ENCODE measurements at places on chromosomes 11 and 22.

DNA sequence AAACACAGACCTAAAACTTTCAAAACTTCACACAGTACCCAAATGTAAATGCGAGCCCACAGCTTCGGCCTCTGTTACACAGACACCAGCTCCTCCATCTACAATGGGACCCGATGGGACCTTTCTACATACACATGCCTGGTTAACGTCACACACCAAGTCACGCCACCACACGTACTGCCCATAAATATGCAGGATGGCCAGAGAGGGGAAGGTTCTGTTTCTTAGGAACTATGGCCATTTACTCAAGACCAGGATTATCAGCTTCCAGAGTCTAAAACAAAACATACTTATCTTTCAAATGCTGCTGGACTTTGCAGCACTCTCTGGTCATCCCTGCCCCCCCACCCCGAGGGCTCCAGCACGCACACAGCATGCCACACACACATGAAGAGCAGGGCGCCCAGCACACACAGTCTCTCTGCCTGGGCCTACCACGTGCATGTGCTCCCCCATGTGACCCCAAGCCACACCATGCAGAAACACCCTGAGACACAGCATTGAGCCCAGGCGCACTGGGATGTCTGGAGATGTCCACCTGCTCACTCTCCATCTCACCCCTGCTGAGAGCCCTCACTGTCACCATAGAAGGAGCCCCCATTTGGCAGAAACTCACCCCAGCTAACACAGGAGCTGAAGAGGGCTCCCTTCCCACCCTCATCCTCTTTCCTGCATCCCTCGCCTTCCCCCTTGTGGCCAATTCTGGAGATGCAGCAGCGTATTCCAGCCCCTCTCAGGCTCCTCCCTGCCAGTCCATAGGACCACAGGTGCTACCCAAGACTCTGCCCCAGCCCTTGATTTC, 61.8 kb downstream of the SLC22A12 start:
- DNase-seq, result peak; percentile 67

DNA sequence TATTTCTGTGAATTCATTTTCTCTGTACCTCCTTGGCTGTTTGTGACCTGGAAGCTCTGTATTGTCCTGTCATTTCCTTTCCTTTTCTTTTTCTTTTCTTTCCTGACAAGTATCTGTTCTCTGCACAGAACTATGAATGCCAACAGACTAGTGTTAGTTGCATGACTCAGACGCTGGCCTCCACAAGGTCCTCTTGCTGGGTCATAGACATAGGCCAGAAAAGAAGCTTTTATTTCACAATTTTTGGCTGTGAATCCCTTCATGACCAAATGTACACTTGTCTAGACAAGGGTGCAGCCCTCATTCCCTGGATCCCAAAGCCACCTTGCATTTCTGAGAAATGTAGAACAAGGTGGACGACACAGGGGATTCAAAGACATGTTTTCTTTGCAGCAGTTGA, 104.1 kb upstream of the MTNR1B start:
- peak; percentile 26 for DNase-seq

DNA sequence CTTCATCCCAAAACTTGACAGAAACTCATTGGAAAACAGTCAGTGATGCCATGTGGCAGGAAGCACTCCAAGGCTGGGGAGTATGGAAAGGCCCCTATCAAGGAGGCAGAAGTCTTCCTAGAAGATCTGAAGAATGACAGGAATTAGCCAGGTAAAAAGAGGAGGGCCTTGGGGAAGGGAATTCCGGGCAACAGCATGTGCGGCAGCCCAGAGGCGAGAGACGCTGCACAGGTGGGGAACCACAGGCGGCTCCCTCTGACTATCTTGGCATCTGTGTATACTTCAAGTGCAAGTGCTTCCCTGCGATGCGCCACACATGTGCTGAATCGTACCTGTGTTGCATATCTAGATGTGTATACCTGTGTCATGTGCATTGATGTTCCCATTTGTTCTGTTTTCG, 12.7 kb downstream of the PDE2A start:
- DNase-seq, result no peak

GRCh38 chr11:34305193-34305592, 52.6 kb downstream of the ABTB2 start:
- DNase-seq, result peak; percentile 45

DNA sequence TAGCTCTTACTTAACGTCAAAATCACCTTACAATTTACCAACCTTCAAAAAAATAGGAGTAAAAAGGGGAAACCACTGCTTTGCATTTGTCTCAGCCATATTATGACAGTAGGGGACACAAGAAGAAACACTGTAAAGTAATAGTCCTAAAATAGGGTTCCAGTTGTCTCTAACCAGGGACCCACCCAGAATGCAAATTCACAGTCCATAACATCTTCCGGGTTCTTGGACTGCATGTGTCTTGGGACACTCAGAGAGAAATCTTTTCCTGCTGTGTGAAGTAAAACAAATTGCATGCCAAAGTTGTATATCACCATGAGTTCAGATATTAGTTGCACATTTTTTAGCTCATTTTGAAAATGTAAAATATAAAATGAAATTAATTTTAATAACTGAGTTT, 69.8 kb upstream of the PGR start:
- DNase-seq, result no peak

DNA sequence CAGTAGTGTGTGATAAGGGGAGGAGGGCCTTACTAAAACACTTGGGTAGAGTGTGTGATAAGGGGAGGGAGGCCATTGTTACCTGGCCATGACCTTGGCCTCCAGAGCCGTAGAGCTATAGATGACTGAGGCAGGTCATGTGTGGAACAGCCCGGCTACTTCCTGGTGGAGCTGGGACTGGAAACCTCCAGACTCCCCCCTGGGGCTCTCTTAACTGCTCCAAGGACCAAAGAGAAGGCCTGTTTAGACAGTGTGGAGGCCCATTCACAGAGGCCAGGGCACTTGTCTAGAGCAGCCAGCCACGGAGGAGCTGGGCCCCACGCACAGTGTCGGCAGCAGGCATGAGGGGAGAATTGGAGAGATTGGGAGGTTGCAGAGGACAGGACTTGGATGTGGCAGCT, 12.5 kb upstream of the MICALL1 start:
- no peak for DNase-seq

DNA sequence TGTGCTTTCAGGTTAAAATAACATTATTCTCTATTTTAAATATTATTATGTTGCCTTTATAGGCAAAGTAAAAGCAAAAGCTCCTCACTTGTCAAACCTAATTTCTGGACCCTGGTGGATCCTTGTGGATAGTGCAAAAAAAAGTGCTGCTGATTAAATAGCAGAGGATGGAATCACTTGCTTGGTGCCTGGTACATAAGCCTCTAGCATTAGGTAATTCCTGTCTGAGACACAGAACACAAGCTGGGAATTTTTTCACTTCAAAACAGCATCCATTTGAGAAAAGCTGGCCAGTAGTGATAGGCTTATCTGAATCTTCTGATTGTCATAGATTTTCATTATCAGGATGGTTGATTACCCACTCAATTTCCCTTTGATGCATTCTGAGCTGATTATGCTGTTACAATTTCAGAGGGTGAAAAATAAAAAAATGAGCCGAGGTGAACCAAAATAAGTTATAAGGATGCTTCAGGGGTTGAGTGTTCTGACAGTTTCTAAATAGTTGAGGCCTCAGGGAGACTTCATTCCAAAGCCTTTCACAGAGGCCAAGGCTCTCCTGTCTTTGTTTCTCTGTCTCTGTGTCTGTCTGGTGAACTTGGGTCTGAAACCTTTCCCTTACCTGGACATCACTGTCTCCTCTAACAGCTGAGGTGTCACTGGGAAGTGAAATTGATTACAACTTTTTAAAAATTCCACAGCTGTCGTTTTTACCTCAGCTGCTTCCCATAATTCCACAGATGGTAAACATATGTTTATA, 242.9 kb downstream of the NELL1 start:
- no peak for DNase-seq

DNA sequence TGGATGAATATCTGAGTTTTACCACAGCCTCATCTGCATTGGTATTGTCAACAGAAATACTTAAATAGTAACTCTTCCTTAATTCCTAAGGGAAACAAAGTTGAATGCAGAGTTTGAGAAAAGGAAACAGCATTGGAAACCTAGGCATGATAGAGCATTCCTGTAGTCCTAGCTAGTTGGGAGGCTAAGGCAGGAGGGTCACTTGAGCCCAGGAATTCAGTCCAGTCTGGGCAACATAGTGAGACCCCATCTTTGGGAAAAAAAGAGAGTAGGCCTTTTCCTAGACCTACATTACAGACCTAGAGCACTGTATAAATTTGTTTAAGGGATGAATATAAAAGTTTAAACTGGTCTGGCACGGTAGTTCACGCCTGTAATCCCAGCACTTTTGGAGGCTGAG, 13.4 kb downstream of the PAFAH1B2 start:
- no peak for DNase-seq

- DNase-seq, result no peak
Observed at GRCh38 chr11:1348796-1349326, 39.4 kb upstream of the TOLLIP start.

DNA sequence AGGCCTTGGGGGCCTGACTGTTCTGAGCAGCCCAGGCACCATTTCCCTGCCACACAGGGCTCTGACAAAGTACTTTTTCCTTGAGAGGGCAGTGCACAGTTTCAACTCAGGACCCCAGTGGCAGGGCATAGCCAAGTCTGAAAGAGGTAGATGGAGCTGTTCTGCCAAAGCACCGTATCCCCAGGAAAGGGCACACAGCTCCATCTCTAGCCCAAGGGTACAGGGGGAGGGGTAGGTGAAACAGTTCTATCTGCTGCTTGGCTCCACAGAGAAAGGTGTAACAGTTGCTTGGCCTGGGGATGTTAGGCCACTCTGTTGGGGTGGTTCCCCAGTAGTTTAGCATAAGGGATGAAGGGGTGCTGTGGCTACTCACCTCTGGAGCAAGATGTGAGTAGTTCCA, 47.8 kb downstream of the GDPD4 start:
- no peak for DNase-seq

DNA sequence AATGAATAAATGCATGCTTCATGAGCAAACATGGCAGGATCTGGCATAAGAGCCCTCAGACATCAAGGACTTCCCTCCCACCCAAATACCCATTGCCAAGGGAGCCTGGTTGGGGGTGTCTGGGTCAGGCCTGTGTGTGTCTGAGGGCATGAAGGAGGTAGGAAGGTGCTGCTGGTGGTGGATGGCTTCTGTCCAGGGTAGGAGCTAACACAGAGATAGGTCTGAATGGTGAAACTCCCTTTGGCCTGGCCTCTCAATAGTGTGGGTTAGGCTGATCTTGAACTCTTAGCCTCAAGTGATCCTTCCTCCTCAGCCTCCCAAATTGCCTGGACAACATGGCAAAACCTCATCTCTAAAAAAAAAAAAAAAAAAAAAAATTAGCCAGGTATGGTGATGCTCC, 2.8 kb downstream of the AMPD3 start:
- DNase-seq, result no peak

DNA sequence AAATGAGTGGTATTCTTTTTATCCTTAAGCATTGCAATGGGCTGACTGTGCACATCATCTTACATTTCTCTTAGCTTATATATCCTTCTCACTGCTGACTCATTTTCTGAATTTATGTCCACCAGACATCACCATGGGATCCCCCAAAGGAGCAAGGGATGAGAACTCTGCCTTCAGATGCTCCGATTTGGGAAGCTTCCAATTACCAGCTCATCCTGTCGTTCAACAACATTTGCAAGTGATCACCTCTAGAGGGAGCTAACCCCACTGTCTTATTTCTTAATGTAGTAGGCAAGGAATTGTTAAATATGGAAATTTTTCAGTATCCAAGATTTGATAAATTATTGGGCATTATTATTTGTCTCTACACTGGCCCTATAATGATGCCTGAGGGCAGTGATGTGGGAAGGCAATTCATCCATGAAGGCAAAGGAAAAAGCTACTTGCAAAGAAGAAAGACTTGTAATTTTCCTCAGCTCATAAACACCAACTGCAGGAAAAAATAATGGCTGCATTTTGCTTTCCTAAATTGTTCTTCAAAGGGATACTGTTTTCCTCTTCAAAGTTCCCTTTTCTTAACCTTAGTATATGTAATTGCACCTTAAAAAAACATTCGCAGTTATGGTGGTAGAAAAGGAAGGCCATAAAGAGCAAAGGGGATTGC, 102.4 kb upstream of the FSHB start:
- peak; percentile 84 for DNase-seq

DNA sequence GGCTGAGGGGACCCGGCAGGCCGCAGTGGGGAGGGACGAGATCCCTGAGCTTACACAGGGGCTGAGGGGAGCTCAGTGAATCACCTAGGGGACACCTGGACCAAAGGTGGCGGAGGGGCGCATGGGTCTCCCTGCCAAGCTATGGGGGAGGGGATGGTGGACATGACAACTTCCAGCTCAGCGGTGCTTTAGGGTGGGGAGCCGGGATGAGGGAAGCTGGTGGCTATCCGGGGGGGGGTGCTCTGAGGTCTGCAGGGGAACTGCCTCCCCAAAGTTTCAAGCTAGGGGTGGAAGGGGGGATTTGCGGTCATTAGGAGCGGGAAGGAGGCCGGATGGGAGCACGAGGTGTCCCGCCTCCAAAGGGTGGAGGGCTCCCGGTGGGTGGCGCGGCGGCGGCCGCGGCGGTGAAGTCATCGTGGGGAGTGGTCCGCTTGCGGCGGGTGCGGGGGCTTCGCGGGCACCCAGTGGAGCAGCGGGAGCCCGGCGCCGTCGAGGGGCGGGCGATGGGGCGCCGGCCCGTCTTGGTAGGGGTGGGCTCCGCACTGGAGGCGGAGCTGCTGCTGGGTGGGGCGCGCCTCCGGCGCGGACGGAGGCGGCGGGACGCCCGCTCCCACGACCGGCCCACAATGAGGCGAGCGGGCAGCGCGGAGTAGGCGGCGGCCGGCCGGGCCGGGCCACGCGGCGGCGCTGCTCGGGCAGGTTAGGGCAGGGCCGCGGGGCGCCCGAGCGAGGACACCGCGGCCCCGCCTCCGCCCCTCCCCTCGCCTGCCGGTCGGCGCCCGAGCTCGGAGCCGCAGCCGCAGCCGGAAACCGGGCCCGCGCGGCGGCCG, at the start of gene MICALL1:
Gene MICALL1 (plus strand): TSS at position 764 of the 830 bp plus-strand sequence. CDS start 126 bp downstream, outside the sequence.
- peak; percentile 88 for DNase-seq

GRCh38 chr11:106821826-106822225, 196.4 kb downstream of the GUCY1A2 start:
- DNase-seq, result no peak

DNA sequence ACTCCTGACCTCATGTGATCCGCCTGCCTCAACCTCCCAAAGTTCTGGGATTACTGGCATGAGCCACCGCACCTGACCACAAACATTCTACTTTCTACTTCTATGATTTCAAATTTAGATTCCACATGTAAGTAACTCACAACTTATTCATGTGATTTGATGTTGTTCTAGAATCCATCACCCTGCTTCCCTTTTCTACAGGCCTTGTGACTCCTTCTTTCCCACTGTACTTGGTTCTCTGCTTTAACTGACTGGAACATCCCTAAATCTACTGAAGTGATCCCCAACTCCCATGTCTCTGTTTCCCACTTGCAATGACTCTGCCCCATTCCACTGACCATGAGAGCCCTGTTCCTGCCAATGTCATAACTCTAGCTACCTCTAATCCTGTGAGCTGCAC, 25.7 kb upstream of the MRPL17 start:
- DNase-seq, result no peak

DNA sequence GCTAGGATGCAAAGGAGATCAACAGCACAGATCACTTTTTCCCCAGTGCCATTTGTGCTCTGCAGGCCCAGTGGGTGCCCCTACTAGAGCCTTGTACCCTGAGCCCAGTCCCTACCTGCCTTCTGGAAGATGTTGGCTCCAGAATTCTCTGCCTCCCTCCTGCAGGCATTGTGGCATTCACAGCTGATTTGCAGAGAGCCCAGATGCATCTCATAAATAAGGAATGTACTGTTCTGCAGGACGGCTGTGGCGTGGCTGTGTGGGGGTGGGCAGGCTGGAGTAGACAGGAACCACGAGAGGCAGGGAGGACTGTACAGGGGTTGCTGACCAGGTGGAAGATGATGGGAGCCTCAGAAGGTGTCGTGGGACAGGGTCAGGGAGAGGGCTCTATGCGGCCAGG, 11.2 kb upstream of the MIAT start:
- peak; percentile 32 for DNase-seq
